ENCODE measurements at places on chromosomes 5 and 9.

DNA sequence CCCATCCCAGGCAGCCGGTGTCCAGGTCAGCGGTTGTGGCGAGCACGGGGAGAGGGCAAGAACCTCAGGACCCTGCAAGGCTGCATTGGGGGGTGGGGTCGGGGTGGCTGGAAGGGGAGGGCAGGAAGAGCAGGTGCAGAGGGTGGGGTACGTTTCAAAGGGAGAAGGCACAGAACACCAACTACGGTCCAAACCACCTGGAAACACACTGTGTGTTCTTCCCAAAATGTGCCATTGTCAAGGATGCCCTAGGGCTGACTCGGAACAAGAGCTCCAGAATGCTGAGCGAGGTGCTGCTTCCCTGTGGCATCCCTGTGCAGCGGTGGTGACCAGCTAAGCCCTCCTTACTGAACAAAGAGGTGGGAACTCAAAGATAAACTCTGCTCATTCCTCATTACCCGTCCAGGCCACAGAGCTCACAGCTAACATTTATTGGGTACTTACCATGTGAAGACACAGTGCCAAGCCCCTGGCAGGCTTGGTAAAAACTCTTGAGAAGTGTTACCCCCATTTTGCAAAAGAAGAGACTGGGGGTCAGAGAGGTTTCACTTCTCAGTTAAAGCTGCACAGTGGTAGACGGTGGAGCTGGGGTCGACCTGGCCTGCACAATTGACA is 153.8 kb downstream of the COL23A1 start:
- DNase-seq: no peak

DNA sequence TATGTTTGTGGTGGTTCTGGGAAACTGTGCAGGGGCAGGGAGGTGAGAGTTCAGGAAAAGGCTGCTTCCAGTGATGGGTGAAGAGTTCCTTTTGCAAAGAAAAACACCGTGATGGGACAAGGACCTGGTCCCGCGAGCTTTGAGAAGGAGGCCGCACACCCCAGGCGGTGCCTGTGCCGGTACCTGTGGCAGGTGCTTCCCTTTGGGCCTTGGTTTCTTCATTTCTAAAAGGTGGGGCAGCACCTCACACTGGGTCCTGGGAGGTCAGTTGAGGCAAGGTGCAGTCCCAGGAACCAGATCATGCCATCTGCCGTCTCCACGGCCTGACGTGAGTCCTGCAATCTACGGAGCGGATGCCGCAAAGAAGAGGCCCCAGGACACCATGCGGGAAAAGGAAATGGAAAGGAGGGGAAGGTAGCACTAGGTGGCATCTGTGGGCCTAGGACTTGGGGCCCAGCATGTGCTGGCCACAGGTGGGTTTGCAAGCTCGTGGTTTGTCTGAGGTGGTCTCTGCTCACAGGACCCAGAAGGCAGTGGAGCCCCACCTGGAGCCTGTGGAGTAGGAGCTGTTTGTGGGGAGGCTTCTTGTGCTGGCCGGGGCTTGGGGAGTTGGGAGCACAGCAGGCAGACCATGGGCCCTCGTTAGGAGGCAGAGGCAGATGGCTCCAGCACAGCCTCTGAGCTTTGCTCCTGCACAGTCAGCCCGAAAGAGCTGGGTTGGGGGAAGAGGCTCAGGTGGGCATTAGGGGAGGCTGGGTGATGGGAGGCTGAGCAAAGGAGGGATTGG is 131.6 kb downstream of the CACNA1B start:
- no peak for DNase-seq

DNA sequence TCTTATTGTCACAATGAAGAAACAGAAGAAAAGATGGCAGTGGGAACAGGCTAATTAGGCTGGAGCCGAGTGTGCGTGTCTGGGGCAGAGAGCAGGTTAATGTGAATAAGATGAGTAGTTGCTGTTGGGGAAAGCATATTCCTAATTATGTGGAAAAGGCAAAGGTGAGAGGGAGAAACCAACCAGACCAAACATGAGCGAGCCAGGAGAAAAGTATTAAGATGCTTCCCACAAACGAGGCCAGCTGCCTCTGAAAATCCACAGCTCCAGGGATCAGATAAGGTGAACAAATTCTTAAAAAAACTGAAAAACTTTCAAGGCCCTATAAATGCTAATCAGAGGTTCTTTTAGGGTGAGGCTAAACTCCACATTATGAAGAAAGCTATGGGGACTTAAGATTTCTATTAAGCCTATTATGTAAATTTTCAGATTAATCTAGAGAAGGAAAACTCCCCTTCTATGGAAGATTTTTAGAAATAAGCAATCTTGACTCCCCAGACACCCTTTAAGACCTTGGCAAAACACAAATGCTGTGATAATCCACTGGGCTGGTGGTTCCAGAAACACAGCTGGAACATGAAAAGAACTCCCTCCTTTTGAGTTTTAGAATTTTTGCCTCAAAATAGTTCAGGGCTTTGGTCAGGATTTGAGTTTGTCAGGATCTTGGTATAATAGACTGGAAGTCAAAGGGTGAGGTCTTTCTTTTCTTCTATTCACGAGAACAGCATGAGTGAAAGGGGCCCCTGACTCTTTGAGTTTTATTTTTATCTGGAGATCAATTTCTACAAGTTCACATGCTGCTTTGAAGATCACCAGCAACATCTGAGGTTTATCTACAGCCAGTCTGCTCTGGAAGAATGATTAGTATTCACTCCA is 238.1 kb downstream of the SPOCK1 start:
- DNase-seq: no peak

DNA sequence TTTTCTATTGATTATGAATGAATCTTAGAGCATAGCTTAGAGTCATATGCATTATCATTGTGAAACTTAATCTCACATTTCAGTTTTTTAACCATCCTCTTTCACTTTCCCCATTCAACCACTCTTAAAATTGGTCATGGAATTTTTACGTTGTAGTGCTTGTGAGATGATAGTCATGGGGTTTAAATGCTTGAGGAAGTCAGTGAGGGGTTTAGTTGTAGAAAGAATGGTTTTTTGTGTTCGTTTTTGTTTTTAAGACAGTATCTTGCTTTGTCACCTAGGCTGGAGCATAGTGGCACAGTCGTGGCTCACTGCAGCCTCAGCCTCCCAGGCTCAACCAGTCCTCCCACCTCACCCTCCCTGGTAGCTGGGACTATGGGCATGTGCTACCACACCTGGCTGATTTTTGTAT is 19.6 kb downstream of the UGCG start:
- no peak for DNase-seq
